Activated CD4-positive, alpha-beta memory T cell treated with anti-CD3 and anti-CD28 coated beads, Interleukin-2, amount 10 ng/mL, durations not matched to agents 7 days and 5 days (primary cell): ENCODE measurements at places on chromosomes 5 and 9. TPM values are rescaled to one million over a fixed set of nuclear protein-coding genes. Genes with fewer than 3 reads are reported as not detected.

The PCDHGA12 gene
- total RNA-seq = not detected

The USP20 gene
- total RNA-seq = 86.4 TPM

The GRXCR2 gene
- total RNA-seq = not detected

The PFDN1 gene
- total RNA-seq = 55.8 TPM

The SHC3 gene
- not detected for total RNA-seq

The CATSPER3 gene
- total RNA-seq = 0.55 TPM

GRCh38 chr5:44294516-44294915 lies 94.7 kb downstream of the FGF10 start:
- H3K4me3 ChIP-seq = no peak overlapping the region
- no peaks in the 10 kb centered on the region for H3K4me1 ChIP-seq
- H3K27ac ChIP-seq = no peak overlapping the region
- no peak for DNase-seq

DNA sequence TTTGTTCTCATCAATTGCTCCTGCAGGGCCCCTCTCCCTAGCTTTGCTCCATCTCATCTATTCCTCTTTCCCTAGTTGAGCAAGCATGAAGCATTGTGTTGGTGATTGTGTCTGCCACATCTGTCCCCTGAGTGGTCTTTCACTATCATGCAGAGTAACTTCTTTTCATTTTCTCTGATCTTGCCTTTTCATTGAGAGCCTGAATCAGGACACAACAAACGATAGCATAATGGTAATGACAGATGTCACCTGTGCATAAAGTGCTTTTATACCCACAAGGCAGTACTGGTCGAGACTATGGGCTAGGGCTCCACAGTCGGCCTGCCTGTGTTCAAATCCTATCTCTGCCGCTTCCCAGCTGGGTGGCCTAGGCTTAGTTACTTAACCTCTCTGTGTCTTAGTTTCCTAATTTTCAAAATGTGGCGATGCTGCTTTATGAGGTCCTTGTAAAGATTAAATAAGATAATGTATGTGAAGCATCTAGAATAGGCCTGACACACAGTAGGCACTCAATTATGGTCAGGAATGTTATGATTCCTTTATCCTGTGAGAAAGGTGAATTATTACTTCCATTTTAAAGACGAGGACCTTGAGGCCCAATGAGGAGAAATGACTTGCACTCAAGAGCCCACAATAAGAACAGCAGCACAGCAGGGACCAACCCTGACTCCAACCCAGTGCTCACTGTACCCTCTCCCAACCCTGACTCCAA lies 137.1 kb upstream of the ZNF618 start:
- no peak for DNase-seq
- no peaks in the 10 kb centered on the region for H3K4me1 ChIP-seq
- no peaks in the 10 kb centered on the region for H3K36me3 ChIP-seq
- peaks cover 2% of the 10 kb centered on the region for H3K27me3 ChIP-seq
- no peak overlapping the region for H3K27ac ChIP-seq

DNA sequence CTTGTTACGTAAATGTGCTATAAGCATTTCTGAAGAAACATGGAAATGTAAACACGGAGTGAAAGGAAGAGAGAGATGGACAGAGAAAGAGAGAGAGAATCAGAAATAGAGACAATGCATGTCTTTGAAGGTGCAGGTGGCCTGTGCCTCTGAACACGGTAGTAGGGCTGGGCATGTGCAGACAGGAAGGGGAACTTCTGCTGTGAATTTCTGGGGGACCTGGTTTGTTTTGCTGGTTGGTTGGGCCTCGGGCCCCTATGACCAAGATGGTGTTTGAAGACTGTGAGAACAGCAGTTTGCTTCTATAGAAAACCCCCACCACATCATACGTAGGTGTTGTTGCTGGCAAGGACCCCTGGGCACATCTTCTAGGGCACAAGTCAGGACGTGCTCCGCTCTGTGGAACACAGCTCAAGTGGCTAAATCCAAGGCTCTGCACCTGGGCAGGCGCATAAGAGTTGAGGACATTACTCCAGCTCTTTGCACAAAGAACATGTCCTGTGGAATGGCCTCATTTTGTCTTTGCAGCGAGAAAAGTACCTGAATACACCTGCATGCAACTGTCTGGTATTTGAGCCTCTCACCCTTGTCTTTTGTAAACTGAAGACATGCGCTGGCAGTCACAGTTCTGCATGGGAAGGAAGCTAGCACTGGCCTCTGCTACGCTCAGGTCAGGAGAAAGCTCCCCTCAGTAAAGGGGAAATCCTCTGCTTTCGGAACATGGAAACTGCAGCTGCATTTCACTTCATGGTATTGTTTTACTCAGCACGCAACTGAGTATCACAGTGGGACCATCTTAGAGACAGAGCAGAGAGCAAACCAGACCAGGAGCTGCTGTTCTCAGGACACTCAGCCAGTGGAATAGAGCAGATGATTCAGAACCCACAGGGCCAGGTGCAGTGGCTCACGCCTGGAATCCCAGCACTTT lies 2.7 kb downstream of the OR2V2 start:
- peaks cover 9% of the 10 kb centered on the region for H3K4me1 ChIP-seq
- no peaks in the 10 kb centered on the region for H3K36me3 ChIP-seq
- H3K27me3 ChIP-seq = peaks cover 19% of the 10 kb centered on the region
- no peak overlapping the region for H3K4me3 ChIP-seq

DNA sequence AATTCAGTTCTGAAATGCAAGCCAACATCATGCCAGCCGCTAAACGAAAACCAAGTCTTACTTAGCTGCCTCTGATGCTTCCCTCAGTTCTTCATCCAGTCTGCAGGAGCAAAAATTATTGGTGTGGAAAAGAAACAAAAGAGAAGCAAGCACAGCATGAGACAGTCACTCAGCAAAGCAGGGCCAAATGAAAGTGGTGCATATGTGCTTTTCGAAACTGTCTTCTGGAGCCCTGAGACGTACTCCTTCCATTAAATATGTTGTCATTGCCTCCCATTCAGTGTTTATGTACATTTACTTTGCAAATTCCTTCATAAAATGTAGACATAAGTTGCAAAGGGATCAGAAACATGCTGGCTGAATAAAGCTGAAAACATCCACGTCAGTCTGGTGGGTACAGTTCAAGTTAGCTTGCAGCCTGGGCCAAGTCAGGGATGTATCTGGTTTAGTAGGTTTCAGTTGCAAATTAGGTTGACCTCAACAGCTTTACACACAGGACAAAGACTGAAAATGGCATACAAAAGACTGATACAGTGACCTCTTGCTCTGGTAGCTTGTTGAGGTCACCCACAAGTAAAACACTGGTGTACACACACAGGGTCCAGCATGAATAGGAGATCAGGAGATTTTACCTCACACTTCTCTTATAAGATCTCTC lies 139.7 kb upstream of the PCA3 start:
- no peak overlapping the region for H3K4me3 ChIP-seq
- H3K27me3 ChIP-seq = peaks cover 5% of the 10 kb centered on the region
- DNase-seq = no peak

- H3K4me1 ChIP-seq = peaks cover 11% of the 10 kb centered on the region
- no peak overlapping the region for H3K4me3 ChIP-seq
These were observed 58.9 kb downstream of the DOCK2 start for GRCh38 chr5:169695919-169696490.

- H3K4me3 ChIP-seq = no peak overlapping the region
- no peaks in the 10 kb centered on the region for H3K4me1 ChIP-seq
- H3K36me3 ChIP-seq = no peaks in the 10 kb centered on the region
- no peak for DNase-seq
- H3K27me3 ChIP-seq = no peaks in the 10 kb centered on the region
These were observed 29.8 kb upstream of the GFPT2 start for GRCh38 chr5:180382926-180383325.

GRCh38 chr5:96538808-96539250 lies 105.8 kb upstream of the PCSK1 start:
- peaks cover 32% of the 10 kb centered on the region for H3K4me1 ChIP-seq
- no peak for DNase-seq
- no peak overlapping the region for H3K4me3 ChIP-seq
- no peak overlapping the region for H3K27ac ChIP-seq
- no peaks in the 10 kb centered on the region for H3K36me3 ChIP-seq

DNA sequence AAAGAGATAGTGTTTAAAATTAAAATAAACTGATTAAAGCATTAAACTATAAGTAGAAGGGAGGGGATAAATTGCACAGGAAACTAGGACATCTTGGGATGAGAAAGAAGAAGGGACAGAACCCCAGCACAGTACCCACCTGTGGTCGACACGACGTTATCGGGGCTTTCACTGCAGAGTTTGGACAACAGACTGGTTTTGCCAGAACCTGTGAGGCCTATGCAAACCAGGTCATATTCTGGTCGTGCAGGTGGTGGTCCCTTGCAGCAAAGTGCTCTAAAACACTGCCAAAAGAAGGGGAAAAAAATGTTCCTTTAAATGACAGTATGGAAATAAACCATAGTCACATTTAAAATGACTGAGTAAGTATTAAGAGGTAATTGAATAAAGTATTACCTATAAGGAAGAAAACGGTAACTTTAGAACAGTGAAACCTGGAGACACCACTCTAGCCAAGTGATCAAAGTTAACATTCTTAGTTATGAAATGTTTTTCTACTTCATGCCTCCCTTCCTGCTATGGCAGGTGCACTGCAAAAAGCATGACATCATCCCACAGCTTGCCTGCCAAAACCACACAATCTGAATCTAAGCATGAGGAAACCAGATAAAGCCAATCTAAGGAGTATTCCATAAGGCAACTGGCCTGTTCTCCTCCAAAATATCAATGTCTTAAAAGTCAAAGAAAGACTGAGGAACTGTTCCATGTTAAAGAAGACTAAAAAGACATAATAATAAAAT lies 138.6 kb downstream of the ARL15 start:
- peaks cover 22% of the 10 kb centered on the region for H3K36me3 ChIP-seq
- no peaks in the 10 kb centered on the region for H3K27me3 ChIP-seq
- no peak overlapping the region for H3K27ac ChIP-seq
- no peak for DNase-seq
